Panc1 (cell line): ENCODE measurements at places on chromosomes 12 and 14.

DNA sequence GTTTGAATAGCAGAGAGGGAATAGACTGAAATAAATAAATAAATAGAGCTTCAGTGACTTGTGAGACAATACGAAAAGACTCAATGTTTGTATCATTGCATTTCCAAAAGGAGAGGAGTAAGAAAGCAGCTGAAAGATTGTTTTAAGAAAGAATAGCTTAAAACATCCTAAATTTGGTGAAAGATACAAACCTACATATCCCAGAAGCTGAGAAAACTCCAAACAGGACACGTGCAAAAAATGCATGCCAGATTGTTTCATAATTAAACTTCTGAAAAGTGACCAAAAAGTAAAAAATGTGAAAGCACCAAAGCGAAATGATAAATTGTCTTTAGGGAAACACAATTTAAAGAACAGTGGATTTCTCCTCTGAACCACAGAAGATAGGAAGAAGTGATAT, 711.0 kb downstream of the AACS start:
- no peaks in the 10 kb centered on the region for H3K4me1 ChIP-seq
- H3K27me3 ChIP-seq = no peaks in the 10 kb centered on the region
- H3K4me3 ChIP-seq = no peak overlapping the region
- H3K27ac ChIP-seq = no peak overlapping the region
- no peaks in the 10 kb centered on the region for H3K36me3 ChIP-seq

GRCh38 chr12:103774977-103775560, 66.0 kb downstream of the NT5DC3 start:
- no peak for DNase-seq
- no peaks in the 10 kb centered on the region for H3K27me3 ChIP-seq
- no peak overlapping the region for H3K4me3 ChIP-seq
- peaks cover 11% of the 10 kb centered on the region for H3K36me3 ChIP-seq
- no peaks in the 10 kb centered on the region for H3K4me1 ChIP-seq

DNA sequence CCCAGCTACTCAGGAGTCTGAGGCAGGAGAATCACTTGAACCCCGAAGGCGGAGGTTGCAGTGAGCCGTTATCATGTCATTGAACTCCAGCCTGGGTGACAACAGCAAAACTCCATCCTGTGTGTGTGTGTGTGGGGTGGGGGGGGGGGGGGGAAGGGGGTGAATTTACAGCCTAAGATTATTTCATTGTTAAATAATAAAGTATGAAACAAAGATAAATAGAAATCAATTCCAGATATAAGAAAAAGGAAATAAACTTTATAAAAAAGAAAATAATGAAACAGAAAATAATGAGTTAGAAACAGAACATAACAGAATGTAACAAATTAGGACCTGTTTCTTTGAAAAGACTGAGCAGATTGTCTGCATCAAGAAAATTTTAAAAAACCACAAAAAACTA, 83.5 kb downstream of the INSM2 start:
- no peaks in the 10 kb centered on the region for H3K27me3 ChIP-seq
- no peaks in the 10 kb centered on the region for H3K4me1 ChIP-seq
- H3K36me3 ChIP-seq = no peaks in the 10 kb centered on the region
- H3K4me3 ChIP-seq = no peak overlapping the region
- no peak for DNase-seq

GRCh38 chr14:27938392-27938791, 828.2 kb upstream of the FOXG1 start:
- H3K4me1 ChIP-seq = no peaks in the 10 kb centered on the region
- no peaks in the 10 kb centered on the region for H3K27me3 ChIP-seq
- DNase-seq = no peak
- no peak overlapping the region for H3K27ac ChIP-seq

DNA sequence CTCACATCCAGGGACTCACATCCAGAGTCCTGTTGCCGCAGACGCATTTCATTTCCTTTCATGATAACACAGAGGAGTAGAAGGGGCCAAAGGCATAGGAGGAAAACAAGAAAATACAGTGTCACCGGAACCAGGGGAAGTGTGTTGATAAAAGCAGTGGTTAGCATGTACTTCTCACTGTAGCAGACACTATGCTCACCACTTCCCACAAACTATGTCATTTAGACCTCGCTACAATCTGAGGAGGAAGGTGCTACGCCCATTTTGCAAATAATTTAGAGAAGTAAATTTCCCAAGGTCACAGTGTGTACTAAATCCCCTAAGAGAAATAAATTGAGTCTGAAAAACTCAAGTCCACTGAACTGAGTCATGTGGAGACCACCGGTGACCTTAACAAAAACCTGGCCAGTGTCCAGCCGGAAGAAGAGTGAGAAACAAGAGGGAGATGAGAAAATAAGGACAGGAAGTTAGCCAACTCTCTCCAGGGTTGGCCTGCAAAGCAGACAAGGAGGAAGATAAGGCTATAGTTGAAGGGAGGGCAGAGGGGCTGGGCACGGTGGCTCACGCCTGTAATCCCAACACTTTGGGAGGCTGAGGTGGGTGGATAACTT, 25.8 kb upstream of the TMCC3 start:
- H3K27me3 ChIP-seq = 0 out of 2 replicates have a peak, but pooled peaks cover 8% of the 10 kb centered on the region
- H3K27ac ChIP-seq = no peak overlapping the region
- no peaks in the 10 kb centered on the region for H3K4me1 ChIP-seq
- no peak for DNase-seq
- H3K36me3 ChIP-seq = no peaks in the 10 kb centered on the region

- H3K4me3 ChIP-seq = no peak overlapping the region
- no peak for DNase-seq
- no peaks in the 10 kb centered on the region; the same call in 1 of the 2 replicates for H3K27me3 ChIP-seq
Observed at GRCh38 chr12:5505751-5506150, 73.8 kb downstream of the NTF3 start.

GRCh38 chr14:84482256-84483071, 1047.5 kb upstream of the FLRT2 start:
- no peaks in the 10 kb centered on the region for H3K27me3 ChIP-seq
- no peaks in the 10 kb centered on the region for H3K4me1 ChIP-seq

DNA sequence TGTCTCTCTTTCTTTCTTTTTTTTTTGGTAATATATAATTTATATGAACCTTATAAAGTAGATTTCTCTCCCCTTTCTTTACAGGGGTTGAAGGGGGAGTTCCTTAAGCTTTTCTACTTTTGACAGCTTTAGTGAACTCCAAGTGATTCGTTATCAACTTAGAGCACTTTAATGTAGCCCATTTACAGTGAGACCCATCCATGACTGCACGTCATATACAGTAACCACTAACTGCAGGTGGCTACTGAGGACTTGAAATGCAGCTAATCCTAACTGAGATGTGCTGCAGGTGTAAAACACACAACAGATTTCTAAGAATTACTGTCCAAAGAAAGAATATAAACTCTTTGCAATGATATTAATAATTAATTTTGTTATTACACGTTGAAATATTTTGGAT, 582 bp downstream of the LRRIQ1 start:
- peak overlapping the region; percentile 61 for H3K4me3 ChIP-seq
- no peaks in the 10 kb centered on the region for H3K36me3 ChIP-seq
- H3K27ac ChIP-seq = no peak overlapping the region
- H3K4me1 ChIP-seq = no peaks in the 10 kb centered on the region
- no peak for DNase-seq
- no peaks in the 10 kb centered on the region for H3K27me3 ChIP-seq

- H3K4me1 ChIP-seq = no peaks in the 10 kb centered on the region
- H3K27me3 ChIP-seq = no peaks in the 10 kb centered on the region
- no peak overlapping the region for H3K4me3 ChIP-seq
- no peaks in the 10 kb centered on the region for H3K36me3 ChIP-seq
- no peak overlapping the region for H3K27ac ChIP-seq
Observed at GRCh38 chr12:104570174-104570907, 113.6 kb downstream of the CHST11 start.

DNA sequence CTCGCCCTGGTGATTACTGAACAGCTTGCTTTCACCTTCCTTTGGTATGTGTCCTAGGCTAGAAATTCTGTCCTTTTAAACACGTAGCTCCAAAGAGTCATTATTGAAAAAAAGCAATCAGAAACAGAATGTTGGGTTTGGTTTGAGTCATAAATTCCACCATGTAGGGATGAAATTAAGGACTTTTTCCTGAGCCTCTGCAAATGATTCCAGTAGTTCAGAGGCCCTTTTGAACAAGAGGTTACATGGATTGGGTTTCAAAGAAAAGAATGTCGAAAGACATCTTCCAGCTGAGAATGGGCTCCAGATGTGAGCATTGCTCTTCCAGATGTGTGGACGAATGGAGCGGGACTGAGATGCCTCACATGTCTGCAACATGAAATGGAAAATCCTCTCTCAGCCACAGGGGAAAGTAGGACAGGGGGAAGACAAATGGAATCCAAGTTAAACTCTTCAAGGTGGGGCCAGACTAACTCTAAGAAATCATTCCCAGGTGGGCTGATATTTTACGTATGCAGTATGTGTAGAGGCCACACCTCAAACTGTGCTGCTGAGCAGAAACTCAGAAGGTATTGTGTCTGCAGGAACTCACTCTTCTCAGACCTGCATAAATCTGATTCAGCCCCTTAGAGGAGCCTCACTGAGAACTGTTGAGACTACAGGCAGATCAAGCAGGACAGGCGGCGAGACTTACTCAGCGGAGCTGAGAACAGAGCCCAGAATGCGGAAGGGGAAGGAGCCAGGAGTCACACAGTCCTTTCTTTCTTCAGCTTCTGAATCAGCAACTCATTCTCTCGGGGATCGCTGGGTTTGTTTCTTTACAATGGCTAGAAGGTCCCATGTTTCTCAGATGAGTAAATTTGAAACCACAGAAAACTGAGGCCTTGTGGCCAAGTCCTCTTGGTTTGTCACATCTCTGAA, 23.3 kb upstream of the EMP1 start:
- DNase-seq = no peak
- H3K36me3 ChIP-seq = no peaks in the 10 kb centered on the region
- no peak overlapping the region for H3K4me3 ChIP-seq
- H3K27ac ChIP-seq = 0 out of 2 replicates have a peak overlapping the region, but pooled peaks have one; percentile 29
- no peaks in the 10 kb centered on the region for H3K4me1 ChIP-seq

DNA sequence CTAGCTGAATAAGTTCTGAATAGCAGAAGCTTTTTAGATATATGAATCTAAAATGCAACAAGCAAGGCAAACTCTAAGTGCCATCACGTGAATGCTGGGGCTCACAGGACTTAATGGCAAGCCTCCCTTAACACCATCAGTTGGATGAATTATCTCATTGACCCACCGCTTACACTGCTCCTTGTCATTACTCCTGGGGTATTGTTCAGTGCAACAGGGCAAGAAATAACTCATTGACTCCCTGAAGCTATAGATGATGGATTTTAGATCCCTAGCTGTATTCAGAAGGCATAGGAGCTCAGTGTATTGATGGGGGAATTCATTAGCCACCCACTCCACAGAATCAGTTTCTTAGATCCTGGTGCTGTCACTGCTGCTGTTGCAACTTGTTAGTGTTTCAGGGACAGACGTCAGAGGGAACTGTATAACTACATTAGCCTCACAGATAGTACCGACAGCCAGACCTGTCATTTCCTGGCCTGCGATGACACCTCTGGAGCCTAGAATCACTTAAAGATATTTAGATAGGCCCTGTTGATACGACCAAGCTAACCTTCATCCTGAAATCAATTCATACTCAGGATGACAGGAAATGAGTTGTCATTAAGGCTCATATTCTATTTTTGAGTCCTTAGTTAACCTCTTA, 735.3 kb downstream of the DIO2 start:
- H3K36me3 ChIP-seq = no peaks in the 10 kb centered on the region
- no peak overlapping the region for H3K27ac ChIP-seq
- no peak overlapping the region for H3K4me3 ChIP-seq
- no peaks in the 10 kb centered on the region for H3K4me1 ChIP-seq
- no peaks in the 10 kb centered on the region for H3K27me3 ChIP-seq

DNA sequence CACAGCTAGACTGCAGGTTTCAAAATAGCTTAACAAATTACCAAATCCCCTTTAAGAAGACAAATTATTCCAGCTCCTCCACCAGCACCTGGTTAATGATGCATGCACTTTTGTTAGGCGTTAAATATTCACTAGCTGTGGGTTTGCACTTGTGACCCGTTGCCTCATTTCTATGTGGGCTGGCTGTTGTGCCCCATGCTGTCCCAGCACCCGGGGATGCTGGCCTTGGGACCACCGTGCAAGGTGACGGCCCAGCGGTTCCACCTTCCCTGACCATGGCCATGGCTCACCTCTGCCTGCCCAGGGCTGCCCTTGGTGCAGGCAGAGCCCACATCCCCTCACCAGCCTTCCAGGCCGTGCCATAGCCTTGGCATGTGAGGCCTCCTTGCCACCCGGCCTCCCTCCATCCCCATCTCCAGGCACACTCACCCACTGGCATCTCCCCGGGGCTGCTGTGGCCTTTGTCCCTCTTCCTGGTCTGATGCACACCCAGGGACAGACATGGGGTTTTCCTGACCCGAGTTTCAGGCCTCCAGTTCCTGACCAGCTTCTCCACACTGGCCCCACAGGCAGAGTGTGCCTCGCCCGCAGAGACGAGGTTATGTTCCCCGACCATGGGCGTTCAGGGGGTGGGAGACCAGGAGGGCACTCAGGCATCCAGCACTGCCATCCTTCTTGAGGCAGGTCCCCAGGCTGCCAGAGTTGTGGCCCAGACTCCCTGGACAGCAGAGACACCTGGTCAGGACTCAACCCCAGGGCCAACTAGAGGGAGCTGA, 20.3 kb upstream of the C14orf180 start:
- peaks cover 3% of the 10 kb centered on the region for H3K4me1 ChIP-seq
- H3K27me3 ChIP-seq = no peaks in the 10 kb centered on the region; the same call in 1 of the 2 replicates
- DNase-seq = no peak
- no peaks in the 10 kb centered on the region for H3K36me3 ChIP-seq
- H3K27ac ChIP-seq = no peak overlapping the region
- H3K4me3 ChIP-seq = no peak overlapping the region

GRCh38 chr14:82182646-82183045, 649.0 kb upstream of the SEL1L start:
- no peak for DNase-seq
- H3K27me3 ChIP-seq = no peaks in the 10 kb centered on the region
- H3K27ac ChIP-seq = no peak overlapping the region
- H3K36me3 ChIP-seq = no peaks in the 10 kb centered on the region
- no peaks in the 10 kb centered on the region for H3K4me1 ChIP-seq
- no peak overlapping the region for H3K4me3 ChIP-seq

GRCh38 chr12:120181991-120182631, 12.4 kb downstream of the GCN1 start:
- H3K27me3 ChIP-seq = no peaks in the 10 kb centered on the region
- no peak for DNase-seq
- no peak overlapping the region for H3K4me3 ChIP-seq
- H3K27ac ChIP-seq = no peak overlapping the region
- H3K36me3 ChIP-seq = peaks cover 8% of the 10 kb centered on the region
- no peaks in the 10 kb centered on the region for H3K4me1 ChIP-seq
